ENCODE measurements at places on chromosomes 6 and 20.

- no peak for DNase-seq
Observed at GRCh38 chr6:29853245-29853644, 25.6 kb downstream of the HLA-G start.

- no peak for DNase-seq
Observed at GRCh38 chr20:62063981-62064769, 1.5 kb downstream of the TAF4 start.

DNA sequence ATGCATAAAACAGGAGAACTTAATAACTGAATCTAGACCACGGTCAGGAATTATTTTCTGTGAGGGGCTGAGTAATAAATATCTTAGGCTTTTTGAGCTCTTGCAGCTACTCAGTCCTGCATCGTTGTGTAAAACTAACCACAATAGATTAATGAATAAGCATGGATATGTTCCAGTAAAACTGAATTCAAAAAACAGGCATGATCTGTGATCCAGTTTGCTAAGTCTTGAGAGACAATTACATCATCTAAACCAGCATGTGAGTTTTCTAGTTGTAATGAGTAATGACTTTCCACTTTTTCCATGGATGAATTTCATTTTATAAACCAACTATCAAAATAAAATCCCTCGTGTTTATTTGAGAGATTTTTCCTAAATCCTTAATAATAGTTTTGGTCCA, 336.8 kb downstream of the RFPL4B start:
- no peak for DNase-seq

DNA sequence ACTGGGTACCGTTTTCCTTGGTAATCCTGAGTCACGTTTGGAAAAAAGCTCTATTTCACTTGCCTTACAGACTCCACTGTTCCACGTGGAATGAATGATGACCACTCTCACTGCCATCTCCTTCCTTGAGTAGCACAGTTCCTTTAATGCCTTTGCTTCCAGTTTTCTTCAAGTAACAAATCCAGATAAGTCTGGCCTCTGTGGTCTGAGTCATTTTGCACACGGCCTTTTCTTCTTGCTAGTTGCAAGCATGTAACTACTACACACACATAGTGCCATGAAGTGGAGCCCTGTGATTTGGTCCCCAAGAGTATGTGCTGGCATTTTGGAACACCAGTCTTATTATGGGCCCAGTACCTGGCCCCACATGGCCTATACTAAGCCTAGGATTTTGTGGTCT, 182.8 kb downstream of the SASH1 start:
- DNase-seq: no peak

DNA sequence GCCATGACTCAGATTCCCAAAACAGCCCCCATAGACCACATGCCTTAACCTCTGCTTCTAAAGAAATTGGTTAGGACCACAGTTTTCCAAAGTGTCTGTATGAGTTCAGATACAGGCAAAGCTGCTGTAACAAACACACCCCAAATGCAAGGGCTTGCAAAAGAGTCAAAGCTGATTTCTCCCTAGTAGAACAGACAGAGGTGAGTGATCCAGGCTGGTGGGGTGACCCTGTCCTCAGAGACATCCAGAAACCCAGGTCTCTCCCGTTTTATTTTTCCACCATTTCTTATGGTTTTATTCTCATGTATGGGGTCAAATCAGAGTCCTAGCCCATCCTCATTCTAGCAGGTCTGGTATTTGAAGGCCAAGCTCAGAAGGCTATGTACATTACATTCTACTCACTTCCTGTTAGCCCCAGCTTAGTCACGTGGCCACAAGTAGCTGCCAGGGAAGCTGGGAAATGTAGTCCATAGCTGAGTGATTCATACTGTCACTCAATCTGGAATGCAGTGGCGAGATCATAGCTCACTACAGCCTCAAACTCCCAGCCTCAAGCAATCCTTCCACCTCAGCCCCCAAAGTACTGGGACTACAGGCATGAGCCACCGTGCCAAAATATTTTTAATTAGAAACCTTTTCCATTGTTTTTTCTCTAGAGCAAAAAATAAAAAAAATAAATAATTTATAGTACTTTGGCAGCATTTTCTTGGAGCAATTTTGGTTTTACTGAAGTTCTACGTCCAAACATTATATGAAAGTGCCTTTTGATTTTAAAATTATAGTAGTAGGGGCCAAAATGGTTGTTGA, 175.2 kb downstream of the ZMYND8 start:
- peak; percentile 72 for DNase-seq

DNA sequence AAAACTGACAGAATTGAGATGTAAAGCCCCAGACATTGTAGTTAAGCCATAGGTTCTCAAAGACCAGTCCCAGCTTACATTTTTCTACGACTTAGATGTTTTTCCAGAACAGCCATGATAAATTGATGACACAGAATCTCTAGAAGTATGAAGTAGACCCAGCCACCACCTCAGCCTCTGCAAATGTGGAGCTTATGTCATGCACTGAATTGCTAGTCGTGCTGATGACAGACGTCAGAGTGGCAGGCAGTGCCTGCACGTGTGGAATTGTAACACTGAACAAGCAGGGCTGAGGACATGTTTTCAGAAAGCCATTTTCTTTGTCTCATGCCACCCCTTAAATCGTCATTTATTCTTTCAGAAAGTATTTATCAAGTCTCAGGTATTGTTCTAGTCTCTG, 72.4 kb upstream of the TMEM181 start:
- DNase-seq: no peak

GRCh38 chr20:46751856-46752255, 42.4 kb downstream of the SLC2A10 start:
- no peak for DNase-seq

DNA sequence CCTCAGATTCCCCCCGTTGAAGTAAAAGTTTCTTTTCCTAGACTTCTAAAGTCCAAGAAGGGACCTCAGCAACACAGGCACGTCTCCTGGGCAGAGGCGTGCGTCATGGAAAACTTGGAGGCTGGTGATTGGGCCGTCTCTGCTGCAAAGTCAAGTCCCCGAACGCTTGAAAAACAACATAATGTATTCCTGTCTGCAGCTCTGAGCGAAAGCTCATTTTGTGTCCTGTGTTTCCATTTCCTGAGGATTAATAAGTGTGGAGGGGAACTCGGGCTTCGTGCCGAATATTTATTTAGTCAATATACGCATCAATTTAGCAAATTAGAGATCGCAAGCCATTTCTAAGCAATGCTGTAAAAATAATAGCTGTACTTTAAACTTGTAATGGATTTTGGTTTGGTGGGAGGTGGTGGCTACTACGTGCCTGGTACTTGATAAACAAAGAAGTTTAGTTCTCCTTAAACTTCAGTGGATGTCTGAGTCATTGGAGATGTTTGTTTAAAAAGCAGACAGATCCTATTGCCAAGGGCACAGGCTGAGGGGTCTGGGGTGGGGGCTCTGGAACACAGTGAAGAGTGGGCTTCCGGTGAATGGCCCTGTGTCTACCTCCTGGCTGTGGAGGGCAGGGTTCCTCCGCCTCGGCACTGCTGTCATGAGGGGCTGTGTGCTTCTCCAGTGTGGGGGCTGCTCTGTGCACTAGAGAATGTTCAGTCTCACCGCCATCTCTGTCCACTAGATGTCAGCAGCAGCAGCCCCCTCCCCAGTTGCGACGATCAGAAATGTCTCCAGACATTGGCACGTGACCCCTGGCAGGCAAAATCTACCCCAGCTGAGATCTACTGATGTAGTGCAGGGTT, 21.8 kb downstream of the PCK1 start:
- DNase-seq: no peak

DNA sequence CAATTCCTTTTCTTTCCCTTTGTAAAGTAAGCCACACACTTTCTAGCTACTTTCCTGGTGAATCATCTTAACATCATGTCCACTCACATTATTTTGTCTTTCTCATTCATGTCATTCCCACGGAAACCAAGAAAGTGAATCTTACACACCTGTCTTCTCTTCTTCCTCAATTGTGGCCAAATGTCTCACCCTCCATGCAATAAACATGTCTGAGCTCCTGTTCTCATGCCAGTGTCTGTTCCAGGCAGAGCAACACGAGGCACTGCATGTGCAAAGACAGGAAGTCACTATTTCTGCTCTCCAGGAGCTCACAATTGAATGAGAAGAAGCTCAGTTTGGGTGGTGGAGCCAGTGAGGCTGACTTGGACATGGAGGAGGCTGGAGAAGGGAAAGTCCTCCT, 29.0 kb upstream of the TMEM244 start:
- no peak for DNase-seq

DNA sequence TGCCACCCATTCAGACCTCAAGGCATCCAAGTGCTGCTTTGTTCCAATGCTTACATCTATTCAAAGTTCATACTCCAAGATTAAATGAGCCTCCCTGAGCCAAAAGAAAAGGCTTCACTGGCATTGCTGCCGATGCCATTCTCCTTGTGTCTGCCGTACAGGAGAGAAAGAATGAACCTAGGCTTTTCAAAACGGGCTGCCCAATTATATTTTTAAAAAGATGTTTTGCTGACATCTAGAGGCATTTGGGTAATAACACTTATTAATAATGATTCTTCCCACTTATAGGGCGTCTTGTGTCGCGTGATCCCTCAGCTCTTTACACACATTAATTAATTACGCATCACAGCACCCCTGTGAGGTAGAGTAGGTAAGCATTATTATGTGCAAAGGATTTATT, 545.6 kb downstream of the PKHD1 start:
- DNase-seq: no peak

DNA sequence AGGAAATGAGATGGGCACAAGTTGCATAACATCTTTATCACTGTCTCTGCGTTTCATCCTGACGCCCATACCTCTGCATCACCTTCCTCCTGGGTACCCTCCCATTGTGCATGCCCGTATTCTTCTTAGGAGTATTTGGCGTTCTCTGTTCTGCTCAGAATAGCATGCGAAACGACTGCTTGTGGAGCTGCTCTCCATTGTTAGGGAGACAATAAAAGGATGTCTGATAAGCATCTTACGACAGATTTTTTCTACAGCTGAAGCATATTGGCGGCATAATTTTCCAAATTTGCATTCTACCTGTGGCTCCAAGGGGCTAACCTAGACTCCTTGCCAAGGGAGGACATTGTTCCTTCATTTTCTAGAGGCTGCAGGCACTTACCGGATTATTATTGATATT, 118.6 kb downstream of the EDN1 start:
- no peak for DNase-seq

GRCh38 chr6:34044945-34045595, 100.8 kb downstream of the GRM4 start:
- no peak for DNase-seq

GRCh38 chr6:150100745-150101144, 31.8 kb upstream of the ULBP3 start:
- DNase-seq: no peak

- DNase-seq: no peak
Observed at GRCh38 chr6:491233-491632, 99.7 kb downstream of the IRF4 start.

DNA sequence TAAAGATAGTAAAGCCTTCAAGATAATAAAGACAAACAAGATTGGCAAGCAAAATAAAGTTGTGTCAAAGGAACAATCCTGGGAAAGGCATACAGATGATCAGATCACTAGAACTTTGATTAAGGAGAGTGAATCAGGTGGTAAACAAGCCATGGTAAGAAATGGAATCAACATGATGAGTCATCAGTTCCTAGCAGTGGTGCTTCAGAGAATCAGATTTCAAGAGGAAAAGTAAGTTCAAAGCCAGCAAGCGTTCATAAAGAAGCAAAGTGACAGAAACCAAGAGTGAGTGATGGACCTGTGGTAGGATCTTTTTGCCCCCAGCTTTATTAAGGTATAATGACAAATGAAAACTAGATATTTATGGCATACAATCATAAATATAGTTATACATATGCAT, 340.4 kb downstream of the TPBG start:
- no peak for DNase-seq

- no peak for DNase-seq
Observed at GRCh38 chr6:108877046-108877751, 29.0 kb downstream of the ARMC2 start.

DNA sequence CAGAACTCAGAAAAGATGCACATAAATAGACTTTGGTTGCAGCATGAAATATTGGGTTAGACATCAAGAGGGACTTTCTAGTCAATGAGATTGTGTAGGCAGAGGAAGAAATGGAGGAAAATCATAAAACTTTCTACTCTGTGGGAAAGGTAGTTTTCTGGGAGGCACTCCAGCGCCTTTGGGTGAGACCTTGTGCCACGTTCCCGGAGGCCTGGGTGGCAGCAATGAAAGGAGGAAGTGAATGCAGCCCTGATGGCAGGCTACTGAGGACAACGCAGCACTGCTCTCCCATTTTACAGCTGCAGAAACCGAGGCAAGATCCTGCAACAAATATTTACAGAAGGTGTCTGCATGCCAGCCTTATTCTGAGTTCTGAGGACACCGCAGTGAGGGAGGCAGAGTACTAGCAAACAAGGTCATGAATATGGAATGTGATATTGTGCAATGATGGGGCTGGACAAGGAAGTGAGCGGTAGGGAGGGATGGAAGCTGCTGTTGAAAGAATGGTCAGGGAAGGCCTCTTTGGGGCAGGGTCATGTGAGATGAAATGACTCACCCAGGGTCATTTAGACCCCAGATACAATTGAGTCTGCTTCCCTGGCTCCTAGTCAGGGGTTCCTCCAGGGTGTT, 159.1 kb downstream of the TFAP2C start:
- DNase-seq: no peak

GRCh38 chr6:133740816-133741215, 148.1 kb upstream of the TCF21 start:
- no peak for DNase-seq

DNA sequence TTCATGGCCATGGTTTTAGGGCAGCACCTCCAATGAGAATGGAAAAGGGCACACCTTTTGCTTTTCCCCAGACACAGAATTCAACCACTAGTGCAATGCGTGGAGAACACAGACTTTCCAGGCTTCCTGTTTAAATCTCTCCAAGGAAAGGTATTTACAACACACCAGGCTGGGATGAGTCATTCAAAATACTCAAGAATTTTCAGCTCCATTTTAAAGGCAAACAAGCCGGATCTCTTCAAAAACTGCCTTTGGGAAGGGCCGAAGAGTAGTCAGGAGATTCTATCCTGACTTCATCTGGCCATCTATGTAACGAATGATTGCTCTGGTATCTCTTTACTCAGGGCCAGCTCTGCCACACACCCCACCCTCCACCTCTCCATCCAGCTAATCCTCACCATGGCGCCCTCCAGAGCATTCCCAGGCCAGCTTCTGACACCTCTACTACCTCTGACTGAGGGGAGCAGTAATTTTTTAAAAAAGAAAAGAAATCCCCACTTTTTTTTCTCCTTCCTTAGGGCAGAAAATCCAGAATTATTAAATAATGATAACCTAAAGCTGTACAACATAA, 254.6 kb downstream of the LY86 start:
- DNase-seq: no peak

DNA sequence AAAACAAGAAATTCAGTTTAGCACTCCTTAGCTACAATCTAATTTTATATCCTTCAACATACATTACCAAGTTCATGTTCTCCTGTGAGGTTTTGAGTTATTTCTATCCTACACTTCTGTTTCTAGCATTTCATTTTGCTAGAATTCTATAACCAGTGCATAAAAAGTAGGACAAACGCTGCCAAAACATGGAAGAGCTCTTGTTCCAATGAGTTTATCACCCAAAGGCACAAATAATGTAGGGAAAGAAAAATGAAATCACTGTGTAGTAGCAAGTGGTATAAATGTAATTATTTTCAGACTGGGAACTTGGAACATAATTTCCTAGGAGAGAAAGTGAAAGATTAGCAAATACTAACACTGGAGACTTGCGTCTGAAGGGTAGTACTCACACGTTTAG, 413.3 kb upstream of the NRSN1 start:
- no peak for DNase-seq

- no peak for DNase-seq
Observed at GRCh38 chr20:23596579-23597250, 9.0 kb downstream of the CST9 start.

GRCh38 chr6:113558966-113559365, 298.2 kb upstream of the MARCKS start:
- DNase-seq: no peak

GRCh38 chr20:63591786-63592355, 17.8 kb upstream of the HELZ2 start:
- DNase-seq: no peak
